Natural killer cell (primary cell): ENCODE measurements at places on chromosomes 7 and 10.
A peak's percentile ranks its signal among the peaks of the same experiment; 100 is the strongest.

DNA sequence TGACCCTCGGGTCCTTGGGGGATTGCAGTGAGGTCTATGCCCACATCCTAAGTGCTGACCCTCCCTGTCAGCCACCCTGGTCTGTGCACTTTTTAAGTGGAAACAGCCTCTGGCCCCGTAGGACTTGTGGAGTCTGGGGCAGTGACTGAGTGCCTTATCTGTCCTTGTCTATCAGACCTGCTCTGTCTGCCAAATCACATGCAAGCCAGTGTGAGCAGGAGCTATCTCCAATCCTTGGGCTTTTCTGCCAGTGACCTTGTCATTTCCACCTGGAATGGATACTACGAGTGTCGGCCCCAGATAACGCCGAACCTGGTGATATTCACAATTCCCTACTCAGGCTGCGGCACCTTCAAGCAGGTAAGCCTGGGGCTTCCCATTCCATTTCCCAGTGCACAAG is 62.7 kb downstream of the C10orf120 start:
- H3K27ac ChIP-seq, result no peak overlapping the region
- H3K27me3 ChIP-seq, result no peaks in the 10 kb centered on the region
- no peaks in the 10 kb centered on the region for H3K4me1 ChIP-seq

- H3K36me3 ChIP-seq, result no peaks in the 10 kb centered on the region
- H3K27ac ChIP-seq, result no peak overlapping the region
- no peaks in the 10 kb centered on the region for H3K4me1 ChIP-seq
- H3K4me3 ChIP-seq, result no peak overlapping the region
- H3K27me3 ChIP-seq, result no peaks in the 10 kb centered on the region
These were observed 191.2 kb downstream of the DYNC1I1 start for GRCh38 chr7:95963446-95963990.

- no peak overlapping the region for H3K4me3 ChIP-seq
- peaks cover 5% of the 10 kb centered on the region for H3K4me1 ChIP-seq
- no peak overlapping the region for H3K27ac ChIP-seq
- H3K27me3 ChIP-seq, result no peaks in the 10 kb centered on the region
These were observed 88.0 kb downstream of the FANK1 start for GRCh38 chr10:125984346-125984745.

GRCh38 chr10:127354992-127355391 is 158.6 kb upstream of the INSYN2A start:
- H3K4me1 ChIP-seq, result peaks cover 1% of the 10 kb centered on the region
- no peak overlapping the region for H3K4me3 ChIP-seq
- H3K36me3 ChIP-seq, result no peaks in the 10 kb centered on the region
- peak; percentile 7 for DNase-seq

DNA sequence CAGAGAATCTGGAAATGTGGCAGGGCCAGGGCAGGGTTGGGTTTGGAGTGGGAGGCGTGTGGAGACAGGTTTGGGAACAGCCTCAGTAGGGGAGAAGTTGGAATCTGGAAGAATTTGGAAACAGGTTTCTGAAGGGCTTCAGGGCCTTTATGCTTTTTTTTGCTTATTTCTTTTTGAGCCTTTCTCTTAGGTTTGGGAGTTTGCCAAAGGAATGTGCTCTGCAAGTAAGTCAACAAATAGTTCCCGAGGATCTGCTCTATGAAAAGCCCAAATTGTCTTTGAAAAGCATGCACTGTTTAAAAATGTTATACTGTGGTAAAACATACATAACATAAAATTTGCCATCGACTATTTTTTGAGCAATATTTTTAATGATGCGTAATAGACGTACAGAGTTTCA is 86.7 kb upstream of the ADRB1 start:
- H3K4me3 ChIP-seq, result no peak overlapping the region
- H3K27ac ChIP-seq, result no peak overlapping the region
- no peaks in the 10 kb centered on the region for H3K36me3 ChIP-seq
- peaks cover 29% of the 10 kb centered on the region for H3K4me1 ChIP-seq
- no peaks in the 10 kb centered on the region for H3K27me3 ChIP-seq

GRCh38 chr7:29935111-29935510 is 54.5 kb downstream of the SCRN1 start:
- peaks cover 19% of the 10 kb centered on the region for H3K36me3 ChIP-seq
- H3K27ac ChIP-seq, result no peak overlapping the region
- H3K4me1 ChIP-seq, result no peaks in the 10 kb centered on the region
- H3K4me3 ChIP-seq, result no peak overlapping the region
- DNase-seq, result no peak
- no peaks in the 10 kb centered on the region for H3K27me3 ChIP-seq

DNA sequence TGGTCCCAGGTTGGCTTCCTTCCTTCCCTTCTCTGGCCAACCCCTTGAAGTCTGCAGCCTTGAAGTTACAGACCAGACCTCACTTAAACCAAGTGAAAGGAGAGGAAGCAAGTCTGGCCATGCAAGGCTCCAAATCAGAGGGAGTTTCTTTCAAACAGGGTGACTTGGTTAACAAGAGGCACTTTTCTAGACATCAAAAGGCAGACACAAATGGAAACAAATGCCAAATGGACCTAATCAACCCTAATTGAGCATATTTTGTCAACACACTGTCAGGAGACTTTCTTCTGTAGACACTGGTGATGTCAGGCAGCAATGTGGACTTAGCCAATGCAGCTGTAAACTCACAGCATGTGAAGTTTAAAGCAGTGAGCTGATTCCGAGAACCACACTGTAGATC is 282.7 kb upstream of the FZD8 start:
- H3K4me1 ChIP-seq, result no peaks in the 10 kb centered on the region
- no peak overlapping the region for H3K4me3 ChIP-seq

GRCh38 chr7:128673571-128673970 is 1.5 kb downstream of the GARIN1A start:
- H3K4me1 ChIP-seq, result peaks cover 4% of the 10 kb centered on the region
- no peak for DNase-seq
- no peak overlapping the region for H3K4me3 ChIP-seq
- H3K27ac ChIP-seq, result no peak overlapping the region
- no peaks in the 10 kb centered on the region for H3K36me3 ChIP-seq

DNA sequence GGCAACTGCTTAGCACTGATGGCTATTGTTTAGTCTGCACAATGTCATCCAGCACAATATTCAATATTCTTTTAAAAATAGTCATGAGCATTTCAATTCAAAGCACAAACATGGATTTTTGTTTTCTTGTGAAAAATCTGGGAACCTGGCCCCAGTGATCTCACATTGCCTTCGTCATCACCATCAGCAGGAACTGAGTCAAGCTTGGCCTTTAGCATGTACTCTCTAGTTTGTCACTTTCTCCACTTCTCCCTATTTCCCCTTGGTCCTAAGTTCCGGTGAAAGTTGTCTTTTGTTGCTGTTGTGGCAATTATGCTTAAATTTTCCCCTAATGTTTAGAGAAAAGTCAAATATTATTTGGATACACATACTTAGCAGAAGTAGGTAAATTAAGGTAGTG is 252.9 kb upstream of the SORCS1 start:
- H3K4me1 ChIP-seq, result peaks cover 2% of the 10 kb centered on the region
- no peak overlapping the region for H3K4me3 ChIP-seq
- no peak for DNase-seq
- no peaks in the 10 kb centered on the region for H3K36me3 ChIP-seq
- no peak overlapping the region for H3K27ac ChIP-seq

GRCh38 chr7:100968650-100969049 is 715 bp upstream of the MUC12 start:
- no peak for DNase-seq
- H3K4me1 ChIP-seq, result peaks cover 17% of the 10 kb centered on the region
- H3K27me3 ChIP-seq, result peaks cover 27% of the 10 kb centered on the region
- H3K4me3 ChIP-seq, result no peak overlapping the region
- H3K36me3 ChIP-seq, result no peaks in the 10 kb centered on the region
- no peak overlapping the region for H3K27ac ChIP-seq

GRCh38 chr7:82360591-82361368 is 82.8 kb downstream of the CACNA2D1 start:
- H3K27me3 ChIP-seq, result no peaks in the 10 kb centered on the region
- no peak overlapping the region for H3K27ac ChIP-seq
- H3K4me1 ChIP-seq, result no peaks in the 10 kb centered on the region
- no peaks in the 10 kb centered on the region for H3K36me3 ChIP-seq

GRCh38 chr10:61063034-61063433 is 119.0 kb upstream of the RHOBTB1 start:
- no peak for DNase-seq
- H3K4me3 ChIP-seq, result no peak overlapping the region
- H3K27me3 ChIP-seq, result no peaks in the 10 kb centered on the region
- H3K4me1 ChIP-seq, result no peaks in the 10 kb centered on the region

DNA sequence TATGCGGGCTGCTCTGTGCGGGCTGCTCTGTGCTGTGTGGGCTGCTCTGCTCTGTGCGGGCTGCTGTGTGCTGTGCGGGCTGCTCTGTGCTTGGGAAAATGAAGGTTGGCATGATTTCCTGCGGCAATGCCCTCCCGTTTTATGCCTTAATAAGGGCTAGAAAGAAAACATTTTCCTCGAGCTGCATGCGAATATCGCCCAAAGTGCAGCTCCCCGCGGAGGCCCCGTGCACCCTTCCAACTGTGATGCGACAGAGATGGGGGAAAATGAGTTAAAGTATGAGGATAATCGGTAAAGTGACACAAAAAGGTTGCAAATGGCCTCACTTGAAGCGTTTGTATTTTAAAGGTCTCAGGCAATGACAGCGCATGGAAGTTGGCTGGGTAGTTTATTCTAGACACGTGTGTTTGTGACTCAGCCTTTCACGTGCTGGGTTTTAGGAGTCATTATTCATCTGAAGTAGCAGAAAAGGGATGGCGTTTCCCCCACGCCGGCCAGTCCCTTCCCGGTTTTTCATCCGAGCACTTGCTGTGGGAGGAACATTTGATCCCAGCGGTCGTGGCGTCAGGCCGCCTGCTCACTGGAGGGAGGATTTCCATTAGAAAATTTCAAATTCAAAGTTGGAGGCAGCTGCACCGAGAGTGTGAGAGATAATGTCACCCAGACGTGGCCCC is 220.7 kb downstream of the ADARB2 start:
- no peak overlapping the region for H3K27ac ChIP-seq
- no peak for DNase-seq
- no peak overlapping the region for H3K4me3 ChIP-seq
- H3K4me1 ChIP-seq, result no peaks in the 10 kb centered on the region
- H3K27me3 ChIP-seq, result no peaks in the 10 kb centered on the region
- H3K36me3 ChIP-seq, result no peaks in the 10 kb centered on the region

DNA sequence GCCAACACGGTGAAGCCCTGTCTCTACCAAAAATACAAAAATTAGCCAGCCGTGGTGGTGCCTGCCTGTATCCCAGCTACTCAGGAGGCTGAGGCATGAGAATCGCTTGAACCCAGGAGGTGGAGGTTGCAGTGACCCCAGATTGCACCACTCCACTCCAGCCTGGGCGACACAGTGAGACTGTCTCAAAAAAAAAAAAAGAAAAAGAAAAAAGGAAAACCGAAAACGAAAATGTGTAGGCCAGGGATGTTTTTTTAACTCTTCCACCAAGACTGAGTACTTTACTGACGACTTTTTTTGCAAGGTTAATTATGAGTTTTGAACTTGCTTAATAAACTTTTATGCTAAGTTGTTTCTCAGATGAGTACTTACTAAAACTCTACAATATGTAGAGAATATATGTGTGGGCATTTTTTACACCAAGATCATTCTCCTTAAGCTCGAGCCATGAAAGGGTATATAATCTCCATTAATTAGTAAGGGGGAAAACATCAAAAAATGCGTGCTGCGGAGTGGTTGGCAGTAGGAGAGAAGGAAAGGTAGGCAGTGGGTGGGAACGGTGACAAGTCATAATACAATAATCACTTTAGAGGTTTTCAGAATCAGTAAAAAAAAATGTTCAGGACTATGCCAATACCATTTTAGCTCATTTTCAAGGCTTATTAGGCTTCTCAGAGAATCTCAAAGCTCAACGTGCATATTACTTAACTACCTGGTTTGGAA is 8.6 kb upstream of the ADRB1 start:
- no peak overlapping the region for H3K4me3 ChIP-seq
- H3K4me1 ChIP-seq, result no peaks in the 10 kb centered on the region
- no peaks in the 10 kb centered on the region for H3K36me3 ChIP-seq

- H3K27ac ChIP-seq, result no peak overlapping the region
- H3K36me3 ChIP-seq, result no peaks in the 10 kb centered on the region
- H3K4me3 ChIP-seq, result no peak overlapping the region
- H3K4me1 ChIP-seq, result peaks cover 2% of the 10 kb centered on the region
- no peaks in the 10 kb centered on the region for H3K27me3 ChIP-seq
These were observed 33.2 kb downstream of the NRF1 start for GRCh38 chr7:129644634-129645230.
